ENCODE measurements at places on chromosomes 12 and 14. TPM values are rescaled to one million over a fixed set of nuclear protein-coding genes. Genes with fewer than 3 reads are reported as not detected.

The PRPH gene
- not detected for total RNA-seq

The RAPGEF3 gene
- total RNA-seq: 0.15 TPM

The KCNMB4 gene
- 0.91 TPM for total RNA-seq

The ABHD4 gene
- total RNA-seq: 14.6 TPM

The AQP2 gene
- not detected for total RNA-seq
